ENCODE measurements at places on chromosomes 6 and 20.

DNA sequence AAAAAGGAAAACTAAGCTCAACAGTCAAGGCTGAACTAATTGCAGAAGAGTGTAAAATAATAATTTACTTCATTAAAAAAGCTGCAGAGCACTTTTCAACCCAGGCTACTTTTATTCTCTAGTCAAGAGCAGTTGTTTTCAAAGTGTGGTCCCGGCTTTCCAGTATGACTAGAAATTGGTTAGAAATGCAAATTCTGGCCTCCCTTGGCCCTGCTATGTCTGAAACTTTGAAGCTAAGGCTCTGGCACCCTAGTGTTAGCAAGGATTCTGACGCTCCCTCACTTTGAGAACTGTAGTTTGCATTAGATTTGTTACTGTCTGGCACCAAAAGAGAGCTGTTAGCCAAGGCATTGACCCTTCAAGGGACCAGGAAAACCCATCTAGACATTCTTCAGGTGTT is 9.5 kb upstream of the NXT1 start:
- DNase-seq: no peak

GRCh38 chr6:132812255-132812732 is 2.1 kb upstream of the RPS12 start:
- DNase-seq: no peak

GRCh38 chr6:34806738-34807453 is 15.0 kb downstream of the BLTP3A start:
- no peak for DNase-seq

DNA sequence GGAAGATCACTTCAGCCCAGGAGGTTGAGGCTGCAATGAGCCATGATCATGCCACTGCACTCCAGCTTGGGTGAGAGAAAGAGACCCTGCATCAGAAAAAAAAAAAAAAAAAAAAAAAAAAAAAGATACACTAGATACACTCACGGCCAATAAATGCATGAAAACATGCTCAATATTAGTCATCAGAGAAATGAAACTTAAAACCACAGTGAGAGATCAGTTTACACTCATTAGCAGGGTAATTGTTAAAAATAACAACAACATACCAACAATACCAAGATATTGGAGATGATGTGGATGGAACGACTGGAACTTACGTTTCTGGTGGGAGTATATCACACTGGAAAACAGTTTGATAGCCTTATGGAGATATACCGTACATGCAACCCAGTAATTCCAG is 29.9 kb downstream of the HS3ST5 start:
- no peak for DNase-seq

DNA sequence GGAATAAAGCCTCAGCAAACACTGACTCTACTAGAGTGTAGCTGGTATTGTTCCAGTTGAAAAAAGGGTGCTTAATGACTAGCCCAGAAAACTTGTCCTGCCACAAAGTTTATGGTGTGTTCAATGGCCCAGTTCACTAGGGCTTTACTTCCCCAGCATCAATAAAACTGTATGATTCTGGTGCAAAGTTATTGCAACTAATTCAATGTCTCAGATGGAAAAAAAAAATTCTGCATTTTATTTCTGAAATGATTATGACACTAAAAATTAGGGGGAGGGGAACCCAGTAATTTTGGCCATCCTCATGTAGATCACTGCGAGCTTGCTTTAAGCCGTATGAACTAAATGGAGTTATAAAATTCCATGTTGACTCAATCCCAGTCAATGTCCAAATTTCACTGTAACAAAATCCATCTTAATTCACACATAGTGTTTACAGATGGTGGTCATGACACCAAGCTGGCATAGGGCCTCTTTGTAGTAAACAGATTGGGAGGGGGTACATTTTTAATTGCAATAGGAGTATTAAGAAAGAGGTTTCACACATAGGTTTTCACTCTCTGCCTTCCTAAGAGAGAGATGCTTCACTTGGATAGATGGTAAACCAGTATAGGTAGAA is 41.2 kb downstream of the PTPRK start:
- DNase-seq: no peak

DNA sequence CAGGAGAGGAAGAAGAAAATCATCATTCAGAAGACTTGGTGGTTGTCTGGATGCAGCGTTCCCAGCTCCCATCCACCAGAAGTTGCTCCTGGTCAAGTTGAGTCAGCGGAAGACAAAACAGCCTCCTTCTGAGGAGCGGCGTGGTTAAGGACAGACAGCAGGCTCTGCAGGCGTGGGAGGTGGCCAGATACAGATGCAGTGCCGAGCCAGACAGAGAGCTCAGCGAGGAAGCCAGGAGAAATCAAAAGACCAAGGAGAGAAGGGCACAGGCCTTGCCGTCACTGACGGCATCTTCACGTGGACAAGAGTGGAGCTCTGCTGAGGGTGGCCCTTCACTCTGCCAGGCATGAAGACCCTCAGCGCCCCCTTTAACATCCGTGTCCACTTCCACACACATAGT is 158.5 kb downstream of the THBS2 start:
- no peak for DNase-seq

- DNase-seq: no peak
Observed at GRCh38 chr6:25930532-25931410, at the start of gene SLC17A2. Gene SLC17A2, minus strand, starts transcription at chr6:25930691. Its CDS starts 4,895 bp downstream, at chr6:25925796.

DNA sequence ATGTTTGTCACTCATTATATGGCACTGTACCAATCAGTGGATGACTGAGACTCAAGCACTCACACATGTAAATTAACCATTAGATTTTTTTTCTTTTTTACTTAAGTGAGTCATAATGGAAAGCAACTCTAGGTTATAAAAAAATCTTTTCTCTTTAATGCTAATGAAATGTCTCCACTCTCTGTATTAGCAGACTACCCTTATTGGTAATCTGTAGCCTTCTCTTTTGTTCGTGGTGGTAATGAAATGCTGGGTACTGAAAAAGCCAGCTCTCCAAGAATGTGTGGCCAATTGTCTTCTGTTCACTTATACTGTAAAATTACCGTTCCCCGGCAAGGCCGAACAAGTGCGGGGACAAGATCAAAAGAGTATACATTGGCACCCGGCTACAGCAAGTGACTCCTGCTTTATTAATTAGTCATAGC is 69.0 kb downstream of the AFG1L start:
- DNase-seq: no peak

- no peak for DNase-seq
Observed at GRCh38 chr6:47819461-47819860, 37.6 kb downstream of the OPN5 start.

GRCh38 chr6:167161851-167162467 is 4.2 kb upstream of the GPR31 start:
- DNase-seq: no peak

DNA sequence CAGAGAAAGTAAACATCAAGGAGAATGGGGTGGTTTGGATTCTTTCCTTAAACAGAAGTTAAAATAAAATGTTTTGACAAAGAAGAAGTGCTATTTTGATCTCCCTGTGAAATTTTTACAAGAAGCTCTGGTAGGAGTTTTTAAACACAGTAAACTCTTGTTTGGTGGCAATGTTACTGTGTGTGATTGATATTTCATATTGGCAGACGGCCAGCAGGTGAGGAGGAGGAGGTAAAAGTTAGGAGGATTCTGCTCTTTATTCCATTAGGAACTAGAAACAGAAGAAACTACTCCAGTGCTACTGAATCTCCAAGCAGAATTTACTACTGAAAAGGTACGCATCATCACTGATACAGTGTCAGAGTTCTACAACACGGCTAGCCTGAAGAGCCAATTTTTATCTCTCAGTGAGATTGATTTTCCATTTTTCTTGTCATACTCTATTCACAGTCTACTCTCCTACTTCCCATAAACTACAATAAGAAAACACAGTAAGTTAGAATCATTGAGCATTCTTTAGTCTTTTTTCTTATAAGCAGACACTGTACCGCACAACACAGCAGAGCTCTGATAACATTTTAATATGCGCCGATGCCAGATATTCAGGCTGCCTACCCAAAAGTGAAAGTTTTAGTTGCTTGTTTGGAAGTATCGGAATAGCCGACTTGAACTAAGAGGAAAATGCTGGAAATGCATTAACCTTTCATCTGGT is 21.2 kb upstream of the AFDN start:
- no peak for DNase-seq

GRCh38 chr6:88545991-88546390 is 379.8 kb upstream of the CNR1 start:
- DNase-seq: no peak

GRCh38 chr6:145904868-145905267 is 59.3 kb downstream of the SHPRH start:
- no peak for DNase-seq

DNA sequence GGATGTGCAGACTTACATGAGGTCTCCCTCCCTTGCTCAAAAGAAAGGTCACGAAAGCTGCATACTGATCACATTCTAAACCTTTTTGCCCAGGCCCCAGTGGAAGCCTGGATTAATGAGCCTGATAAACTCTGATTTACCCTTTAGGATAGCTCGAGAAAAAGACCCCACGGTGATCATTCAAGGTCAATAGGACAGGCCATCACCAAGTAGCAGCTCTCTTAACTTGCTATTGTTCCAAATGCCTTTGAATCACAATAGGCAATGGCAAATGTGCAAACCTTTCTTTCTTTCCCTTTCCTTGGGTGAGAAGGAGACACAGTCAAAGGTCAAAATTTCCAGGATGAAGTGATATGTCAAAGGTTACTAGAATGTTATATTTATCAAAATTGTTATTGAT is 327.3 kb downstream of the HDGFL1 start:
- no peak for DNase-seq

GRCh38 chr20:24701668-24702067 is 232.2 kb downstream of the SYNDIG1 start:
- DNase-seq: no peak

DNA sequence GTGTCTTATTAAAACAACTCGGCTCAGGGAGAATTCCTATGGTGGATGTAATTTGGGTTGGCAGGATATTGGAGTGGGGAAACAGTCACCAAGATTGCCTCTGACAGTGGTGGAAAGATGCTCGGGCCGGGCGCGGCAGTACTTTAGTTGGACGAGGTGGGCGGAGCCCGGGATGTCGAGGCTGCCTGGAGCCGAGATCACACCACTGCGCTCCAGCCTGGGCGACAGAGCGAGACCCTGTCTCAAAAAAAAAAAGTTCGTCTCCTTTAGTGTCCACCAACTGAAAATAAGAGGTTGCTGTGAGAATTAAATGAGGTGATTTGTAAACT is 621 bp downstream of the NOL7 start:
- no peak for DNase-seq

GRCh38 chr6:47438481-47439347 is 38.9 kb upstream of the CD2AP start:
- DNase-seq: no peak

- no peak for DNase-seq
Observed at GRCh38 chr6:24960991-24961475, 25.3 kb upstream of the RIPOR2 start.

DNA sequence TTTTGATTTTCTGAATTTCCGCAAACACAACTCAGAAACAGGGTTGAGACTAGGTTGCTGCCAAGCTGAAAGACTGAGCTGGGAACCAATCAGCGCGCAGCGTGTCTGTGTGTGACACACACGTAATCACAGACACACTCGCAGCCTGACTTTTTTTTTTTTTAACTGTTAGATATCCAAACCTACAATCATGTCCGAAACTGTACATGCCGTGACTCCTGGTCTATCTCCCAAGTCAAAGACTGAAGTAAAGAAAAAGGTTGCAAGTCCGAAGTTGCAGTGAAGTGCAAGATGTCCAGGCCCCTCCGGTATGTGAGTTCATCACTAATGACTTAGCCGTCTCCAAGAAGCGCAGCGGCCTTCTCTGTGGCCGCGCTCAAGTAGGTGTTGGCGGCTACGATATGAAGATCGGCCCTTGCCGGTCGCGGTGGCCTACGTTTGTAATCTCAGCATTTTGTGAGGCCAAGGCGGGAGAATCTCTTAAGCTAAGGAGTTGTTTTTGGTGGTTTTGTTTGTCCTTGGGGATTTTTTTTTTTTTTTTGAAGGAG is 108.2 kb downstream of the HFE start:
- DNase-seq: no peak

DNA sequence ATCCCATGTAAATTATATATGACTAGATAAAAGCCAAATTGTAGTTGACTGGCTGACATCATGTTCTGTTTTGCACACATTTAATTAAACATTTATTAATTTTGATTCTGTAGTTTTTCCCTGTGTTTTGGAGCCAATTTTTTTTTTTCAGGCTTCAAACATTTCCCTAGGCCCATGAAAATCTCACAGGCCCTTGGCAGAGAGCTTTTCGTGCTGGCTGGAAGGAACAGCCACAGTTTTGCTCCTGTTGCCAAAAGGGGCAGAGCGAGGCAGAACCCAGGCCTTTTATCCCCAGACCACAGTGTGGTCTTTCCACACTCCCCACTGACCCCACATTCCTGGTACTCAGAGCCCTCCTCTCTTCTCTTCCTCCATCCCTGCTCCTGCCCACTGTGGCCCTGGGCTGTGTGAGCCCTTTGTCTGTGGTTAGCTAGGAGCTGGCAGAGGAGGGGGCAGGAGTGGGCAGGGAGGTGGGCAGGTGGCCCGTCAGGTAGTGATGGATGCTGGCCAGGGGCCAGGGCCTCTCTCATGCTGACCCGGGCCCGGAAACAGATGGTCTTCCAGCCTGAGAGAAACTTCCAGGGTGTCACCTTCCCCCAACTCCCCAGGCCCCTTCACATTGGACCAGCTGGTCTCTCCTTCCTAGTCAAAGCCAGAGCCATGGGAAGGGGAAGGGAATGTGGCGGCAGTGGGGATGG is 19.4 kb upstream of the CCM2L start:
- no peak for DNase-seq

DNA sequence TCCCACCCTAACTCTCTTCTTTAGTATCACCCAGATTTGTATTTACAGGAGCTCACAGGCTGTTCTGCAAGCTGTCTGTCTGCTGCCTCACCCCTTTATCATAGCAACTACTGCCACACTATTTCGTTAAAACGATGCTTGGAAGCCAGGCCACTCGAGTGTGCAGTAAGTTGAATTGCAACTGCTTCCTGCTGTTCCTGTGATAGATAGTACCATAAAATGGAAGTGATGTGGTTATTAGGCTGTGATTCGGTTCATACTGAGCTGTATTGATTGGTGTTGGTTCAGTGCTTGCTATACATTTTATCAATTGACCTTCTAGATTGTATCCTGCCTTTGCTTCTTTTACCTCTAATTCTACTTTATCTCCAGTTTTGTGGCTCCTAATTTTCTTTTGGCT is 325.4 kb downstream of the RNF144B start:
- no peak for DNase-seq

- peak; percentile 29 for DNase-seq
Observed at GRCh38 chr6:130885392-130886192, 58.4 kb downstream of the SMLR1 start.
